Smooth muscle cell of the umbilical artery (primary cell): ENCODE measurements at places on chromosomes 1 and 21. TPM values are rescaled to one million over a fixed set of nuclear protein-coding genes. Genes with fewer than 3 reads are reported as not detected.

Gene EDEM3
- 186 and 211 TPM in 2 replicates for total RNA-seq

Gene UBE2U
- not detected in 2 replicates for total RNA-seq

Gene LRRIQ3
- 0.14 and 0.30 TPM in 2 replicates for total RNA-seq

Gene CD84
- total RNA-seq, result not detected in 2 replicates

Gene TLCD4
- total RNA-seq, result 0.28 and 0.30 TPM in 2 replicates

Gene KRTAP21-3
- not detected in 2 replicates for total RNA-seq
